RWPE2 (cell line): ENCODE measurements at places on chromosomes 5 and 9.
A peak's percentile ranks its signal among the peaks of the same experiment; 100 is the strongest.

- DNase-seq, result no peak
Observed at GRCh38 chr5:95178046-95178651, 106.7 kb downstream of the MCTP1 start.

GRCh38 chr5:21184581-21184980, 1196.6 kb upstream of the CDH18 start:
- DNase-seq, result no peak

DNA sequence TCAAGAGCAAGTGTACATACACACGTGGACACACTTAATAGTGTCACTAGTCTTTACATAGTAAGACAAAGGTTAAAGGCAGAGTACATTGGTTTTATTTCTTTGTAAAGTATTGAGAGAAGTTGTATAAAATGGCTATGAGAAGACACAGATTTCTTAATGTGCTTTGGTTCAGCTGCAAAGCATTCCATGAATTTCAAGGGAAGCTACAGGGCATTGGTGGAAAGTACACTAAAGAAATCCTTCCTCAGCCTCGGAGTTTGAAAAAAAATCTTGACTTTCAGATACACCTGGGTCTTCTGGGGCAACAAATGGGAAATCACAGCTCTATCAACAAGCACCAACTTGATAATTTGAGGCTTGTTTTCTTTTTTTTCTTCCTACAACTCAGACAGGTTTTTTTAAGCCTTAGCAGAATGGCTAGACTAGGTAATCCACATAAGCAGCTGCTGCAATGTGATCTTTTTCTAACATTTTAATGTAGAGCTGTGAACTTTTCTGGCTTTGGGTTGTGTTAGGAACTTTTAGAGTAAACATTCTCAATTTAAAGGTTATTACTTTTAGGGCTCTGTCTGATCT, 140.4 kb upstream of the FST start:
- no peak for DNase-seq

DNA sequence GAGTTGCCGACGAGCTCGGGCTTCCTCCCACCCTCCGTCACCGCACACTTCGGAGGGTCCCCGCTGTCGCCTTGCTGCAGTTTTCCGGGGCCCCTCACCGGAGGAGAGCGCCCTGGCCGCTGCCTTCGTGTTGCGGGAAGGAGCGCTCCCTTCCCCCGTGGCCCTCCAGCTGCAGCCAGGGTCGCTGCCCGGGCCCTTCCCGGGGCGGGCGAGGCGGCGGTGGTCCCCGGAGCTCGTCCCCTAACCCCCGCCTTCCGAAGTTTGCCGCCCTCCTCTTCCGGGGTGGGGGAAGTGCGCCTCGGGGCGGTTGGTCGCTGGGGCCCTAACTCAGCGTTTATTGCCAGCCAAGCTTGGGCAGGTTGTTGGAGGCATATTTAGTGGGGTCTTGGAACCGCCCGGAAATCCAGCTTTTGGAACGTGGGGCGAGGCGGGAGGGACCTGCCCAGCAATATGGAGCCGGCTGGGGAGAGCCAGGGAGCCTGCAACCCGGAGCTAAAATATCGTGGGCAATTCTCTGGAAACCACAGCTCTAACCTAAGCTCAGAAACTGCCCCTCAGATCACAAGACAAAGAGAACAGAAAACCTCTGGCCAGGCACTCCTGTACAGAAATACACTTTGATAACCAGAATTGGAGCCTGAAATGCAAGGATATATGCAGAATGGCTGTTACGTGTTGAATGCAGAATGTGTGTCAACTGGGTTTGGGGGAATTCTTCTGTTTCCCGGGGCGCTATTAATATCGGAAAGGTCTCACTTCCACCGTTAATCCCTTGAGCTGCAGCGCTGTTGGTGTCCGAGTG, 890 bp downstream of the PIK3R1 start:
- DNase-seq, result no peak

- DNase-seq, result no peak
Observed at GRCh38 chr5:58048185-58048925, 411.5 kb downstream of the PLK2 start.

GRCh38 chr5:170491479-170491878, 12.3 kb upstream of the KCNIP1 start:
- no peak for DNase-seq

- DNase-seq, result no peak
Observed at GRCh38 chr5:74619308-74619707, 21.2 kb downstream of the ENC1 start.

- DNase-seq, result no peak
Observed at GRCh38 chr9:110820381-110820780, 151.8 kb downstream of the MUSK start.

DNA sequence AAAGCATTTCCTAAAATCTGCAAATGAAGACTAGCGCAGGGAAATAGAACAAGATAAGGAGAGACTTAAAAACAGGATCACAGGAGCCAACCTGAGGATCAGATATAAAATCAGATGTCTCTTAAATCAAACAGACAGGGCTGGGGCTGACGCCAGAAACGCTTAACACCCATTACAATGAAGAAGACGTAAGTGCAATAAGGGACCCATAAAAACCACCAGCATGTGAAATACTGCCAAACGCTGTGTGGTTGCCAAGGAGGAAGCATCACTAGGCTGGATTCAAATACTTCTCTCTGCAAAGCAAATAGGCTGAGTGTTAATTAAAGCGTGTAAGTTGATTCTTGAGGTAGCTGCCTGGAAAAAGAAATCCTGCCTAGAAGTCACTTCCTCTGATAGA, 74.4 kb upstream of the ATP10B start:
- DNase-seq, result no peak

- no peak for DNase-seq
Observed at GRCh38 chr9:105390871-105391270, 57.0 kb upstream of the FSD1L start.

GRCh38 chr5:114201332-114201731, 160.5 kb upstream of the KCNN2 start:
- no peak for DNase-seq

DNA sequence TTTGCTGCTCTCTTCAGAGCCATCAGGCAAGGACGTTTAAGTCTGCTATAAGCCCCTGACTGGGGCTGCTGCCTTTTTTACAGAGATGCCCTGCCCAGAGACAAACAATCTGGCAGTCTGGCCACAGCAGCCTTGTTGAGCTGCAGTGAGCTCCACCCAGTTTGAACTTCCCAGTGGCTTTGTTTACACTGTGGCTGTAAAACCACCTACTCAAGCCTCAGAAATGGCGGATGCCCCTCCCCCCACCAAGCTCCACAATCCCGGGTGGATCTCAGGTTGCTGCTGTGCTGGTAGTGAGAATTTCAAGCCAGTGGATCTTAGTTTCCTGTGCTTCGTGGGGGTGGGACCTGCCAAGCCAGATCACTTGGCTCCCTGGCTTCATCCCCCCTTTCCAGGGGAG, 59.7 kb upstream of the SNCAIP start:
- peak; percentile 25 for DNase-seq

DNA sequence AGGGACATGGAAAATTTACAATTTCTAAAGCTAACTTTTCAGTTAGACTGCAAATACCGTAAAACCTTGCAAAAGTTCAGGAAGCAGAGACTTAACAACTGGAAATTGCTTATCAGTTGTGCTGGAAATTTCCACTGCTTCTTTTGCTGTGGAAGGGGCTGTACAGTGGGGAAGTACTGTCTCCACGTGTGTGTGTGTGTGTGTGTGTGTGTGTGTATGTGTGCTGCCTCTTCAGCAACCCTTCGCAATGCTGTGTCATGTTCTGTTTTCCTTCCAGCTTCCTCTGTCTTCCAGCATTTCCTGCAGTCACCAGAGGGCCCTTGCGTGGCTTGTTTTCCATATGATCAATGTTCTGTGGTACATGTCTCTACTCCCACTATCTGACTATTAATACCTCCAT, 87.5 kb upstream of the RANBP3L start:
- DNase-seq, result no peak

DNA sequence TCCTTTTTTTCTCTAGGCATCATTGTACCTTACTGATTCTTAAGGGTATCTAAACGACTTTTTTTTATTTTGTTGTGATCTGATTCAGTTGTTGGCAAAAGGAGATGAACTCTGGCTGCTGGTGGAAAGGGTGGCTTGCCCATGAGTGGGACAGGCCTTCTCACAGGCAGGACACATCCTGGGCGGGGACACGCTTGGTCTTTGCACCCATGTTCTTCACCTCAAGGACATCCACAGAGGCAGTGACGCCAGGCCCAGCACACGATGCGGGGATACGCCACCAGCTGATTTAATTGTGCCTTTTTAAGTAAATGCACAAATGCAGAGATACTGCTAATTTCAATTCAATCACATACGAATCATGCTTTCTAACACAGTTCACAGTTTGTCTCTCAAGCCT, 208.1 kb downstream of the FANCC start:
- no peak for DNase-seq

DNA sequence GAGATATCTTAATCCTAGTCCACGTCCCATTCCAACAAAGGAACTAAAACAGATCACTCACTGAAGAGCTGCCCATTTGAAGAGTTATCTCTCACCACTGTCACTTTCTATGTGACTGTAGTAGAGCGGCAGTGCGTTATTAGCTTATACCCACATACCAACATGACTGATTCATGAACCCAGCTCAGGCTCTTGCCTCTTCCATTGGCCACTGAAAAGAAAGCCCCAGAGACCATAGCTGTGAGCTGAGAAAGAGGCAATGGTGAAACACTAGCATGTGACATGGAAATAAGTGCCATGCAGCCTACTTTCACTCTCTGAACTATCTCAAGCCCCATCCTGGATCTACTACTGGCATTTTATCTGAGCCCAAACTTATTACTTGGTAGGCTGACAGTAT, 151.7 kb upstream of the MOCS2 start:
- no peak for DNase-seq

GRCh38 chr9:7320139-7320538, 479.4 kb downstream of the DMAC1 start:
- DNase-seq, result no peak

- no peak for DNase-seq
Observed at GRCh38 chr5:134051305-134051704, 46.5 kb upstream of the VDAC1 start.

DNA sequence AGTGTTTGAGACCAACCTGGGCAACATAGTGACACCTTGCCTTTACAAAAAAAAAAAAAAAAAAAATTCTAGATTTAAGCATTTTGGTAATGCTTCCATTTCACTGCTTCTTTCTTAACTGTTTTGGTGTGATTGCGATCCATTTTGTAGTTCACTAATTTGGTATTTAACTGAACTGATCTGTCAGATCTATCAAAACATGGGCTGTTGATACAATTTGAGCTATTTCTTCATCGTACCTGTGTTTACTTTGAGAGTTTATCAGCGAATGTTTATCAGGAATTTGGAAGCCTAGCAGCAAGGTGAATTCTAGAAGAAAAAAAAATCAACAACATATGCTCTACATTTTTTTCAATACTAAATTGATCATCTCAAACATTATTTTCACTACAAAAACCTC, 864.9 kb upstream of the WWC1 start:
- no peak for DNase-seq

DNA sequence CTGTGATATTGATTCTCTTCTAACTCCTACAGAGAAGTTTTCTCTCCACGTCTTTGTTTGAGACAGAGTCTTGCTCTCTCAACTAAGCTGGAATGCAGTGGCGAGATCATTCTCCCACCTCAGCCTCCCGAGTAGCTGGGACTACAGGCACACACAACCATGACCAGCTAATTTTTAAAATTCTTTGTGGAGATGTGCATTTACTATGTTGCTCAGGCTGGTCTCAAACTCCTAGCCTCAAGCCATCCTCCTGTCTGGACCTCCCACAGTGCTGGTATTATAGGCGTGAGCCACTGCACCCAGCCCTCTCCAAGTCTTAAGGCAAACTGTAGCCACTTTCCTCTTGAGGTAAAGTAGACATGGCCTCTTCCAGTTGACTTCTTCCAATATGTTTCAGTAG, 72.2 kb downstream of the SNX18 start:
- no peak for DNase-seq

DNA sequence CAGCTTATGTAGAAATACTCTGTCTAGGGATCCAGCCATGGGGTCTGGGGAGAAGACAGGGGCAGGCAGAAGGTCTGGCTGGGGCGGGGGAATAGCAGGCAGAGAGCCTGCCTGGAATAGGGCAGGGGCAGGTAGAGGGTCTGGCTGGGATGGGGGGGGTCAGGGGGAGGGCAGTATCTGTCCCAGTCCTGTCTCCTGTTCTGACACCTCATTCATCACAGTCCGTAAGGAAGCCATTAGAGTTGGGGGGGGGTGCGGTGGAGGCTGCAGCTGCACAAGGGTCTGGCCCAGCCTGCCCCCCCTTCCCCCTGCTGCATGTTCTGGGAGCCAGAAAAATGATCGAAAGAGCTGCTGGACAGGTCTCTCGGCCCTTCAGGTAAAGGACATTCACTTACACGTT, 32.6 kb downstream of the CNTFR start:
- DNase-seq, result no peak

DNA sequence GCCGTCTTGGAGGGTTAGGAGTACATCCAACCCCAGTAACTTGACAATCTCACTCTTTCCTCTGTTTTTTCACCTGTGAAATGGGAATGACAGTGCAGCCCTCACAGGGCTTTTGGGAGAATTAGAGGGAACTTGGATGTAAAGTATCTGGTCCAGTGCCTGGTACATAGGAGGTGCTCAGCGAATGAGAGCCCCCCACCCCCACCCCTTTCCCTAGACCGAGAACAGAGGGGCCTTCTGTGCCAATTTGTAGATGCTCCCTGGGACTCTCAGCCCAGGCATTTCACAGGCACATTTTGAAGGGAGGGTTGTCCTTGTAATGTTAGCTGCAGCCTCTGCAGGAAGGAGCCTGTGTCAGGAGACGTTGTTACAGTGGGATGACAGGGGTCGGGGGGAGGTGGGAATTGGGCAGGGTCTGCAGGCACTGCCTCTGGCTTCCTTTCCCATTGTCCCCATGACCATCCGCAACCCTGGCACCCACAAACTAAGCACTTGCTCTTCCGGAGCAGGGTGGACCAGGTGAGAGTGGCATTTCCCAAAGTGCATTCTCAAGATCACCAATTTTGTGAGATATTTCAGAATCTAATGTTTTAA, 47.0 kb downstream of the AMBP start:
- no peak for DNase-seq

GRCh38 chr5:35136386-35136785, 88.6 kb upstream of the AGXT2 start:
- DNase-seq, result no peak

GRCh38 chr5:138874771-138875551, at the start of gene LRRTM2:
LRRTM2 (minus strand) TSS chr5:138875335; CDS start chr5:138874911, 424 bp downstream.
- no peak for DNase-seq

- no peak for DNase-seq
Observed at GRCh38 chr9:98329904-98330303, 74.5 kb upstream of the TBC1D2 start.
